Heart left ventricle (tissue), 16 donors: ENCODE measurements at places on chromosomes 3 and 15. TPM values are rescaled to one million over a fixed set of nuclear protein-coding genes. Genes with fewer than 3 reads are reported as not detected.

The DUOXA2 gene
- total RNA-seq: not detected

- DNase-seq: no peak
These were observed 51.3 kb downstream of the SMAD3 start for GRCh38 chr15:67116742-67117141.

The FBN1 gene
- 38.9 TPM for total RNA-seq

DNA sequence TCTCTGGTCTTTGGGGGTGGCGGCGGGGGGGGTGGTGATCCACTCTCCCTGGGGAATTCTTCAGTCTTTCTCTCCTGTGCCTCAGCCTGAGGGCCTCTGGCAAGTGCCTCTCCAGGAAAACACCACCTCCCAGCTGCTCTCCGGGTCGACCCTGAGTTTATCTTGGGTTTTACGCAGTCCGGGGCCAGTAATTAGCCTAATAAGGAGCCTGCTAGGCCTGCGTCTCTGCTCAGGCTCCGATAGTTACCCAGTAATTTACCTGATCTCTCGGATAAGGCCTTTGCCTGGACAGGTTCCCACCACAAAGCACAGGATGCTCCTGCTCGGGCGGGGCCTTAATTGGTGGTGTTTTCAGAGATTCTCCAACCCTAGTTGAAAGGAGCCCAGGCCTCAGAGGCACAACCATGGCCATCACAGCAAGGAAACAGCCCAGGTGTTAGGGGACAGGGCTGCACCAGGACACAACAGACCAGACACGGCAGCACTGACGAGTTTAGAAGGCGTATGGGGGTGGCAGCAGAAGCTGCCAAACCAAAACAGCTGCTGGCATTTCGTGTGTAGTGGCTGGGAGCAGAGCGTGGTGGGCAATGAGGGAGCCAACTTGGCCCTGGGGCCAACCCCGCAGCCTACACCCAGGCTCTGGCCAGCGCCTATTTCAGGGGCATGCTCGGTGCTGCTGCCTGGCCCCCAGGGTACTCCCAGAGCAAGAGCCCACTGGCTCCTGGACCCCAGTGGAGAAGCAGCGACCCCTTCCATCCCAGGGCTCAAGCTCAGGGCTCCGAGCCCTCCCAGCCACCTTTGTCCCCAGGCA is 71.4 kb downstream of the KLF13 start:
- DNase-seq: no peak

The GABRR3 gene
- not detected for total RNA-seq

DNA sequence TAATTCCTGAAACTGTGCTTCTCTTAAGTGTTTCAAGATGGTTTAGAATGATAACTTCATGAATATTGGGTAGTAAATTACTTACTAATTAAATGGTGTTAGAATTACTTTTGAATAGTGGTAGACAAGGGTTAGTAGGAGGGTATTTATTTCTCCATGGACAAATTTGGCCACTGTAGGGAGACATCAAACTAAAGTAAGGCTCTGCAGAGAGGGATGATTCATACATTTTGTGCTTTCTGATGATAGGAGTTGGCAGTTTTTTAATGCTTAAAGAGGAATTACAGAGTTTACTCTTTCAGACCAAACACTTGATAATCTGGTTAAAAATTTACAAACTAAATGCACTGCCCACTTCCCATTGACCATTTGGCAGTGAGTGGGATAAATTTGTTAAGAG is 127.6 kb downstream of the NAALADL2 start:
- no peak for DNase-seq

DNA sequence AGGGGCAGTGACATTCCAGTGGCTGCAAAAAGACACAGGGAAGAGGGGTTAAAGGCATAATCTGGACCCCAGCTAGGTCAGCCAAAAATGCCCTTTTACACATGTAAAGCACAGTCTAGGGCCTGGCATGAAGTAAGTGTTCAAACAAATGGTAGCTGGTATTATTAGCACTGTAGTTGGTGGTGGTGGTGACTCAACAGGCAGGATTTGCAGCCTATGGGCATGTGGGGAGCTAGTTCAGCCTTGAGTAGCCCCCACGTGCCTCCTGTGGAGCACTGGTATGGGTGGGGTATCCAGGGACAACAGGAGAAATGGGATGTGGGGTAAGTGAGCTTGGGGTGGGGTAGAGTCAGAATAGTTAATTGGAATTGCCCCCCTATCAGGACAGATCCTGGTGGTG is 27.6 kb downstream of the DNASE1L3 start:
- DNase-seq: no peak

The PIERCE2 gene
- 3.7 TPM for total RNA-seq

- DNase-seq: no peak
These were observed 27.9 kb upstream of the MUC20 start for GRCh38 chr3:195692781-195693427.

The SLC9C1 gene
- 0.48 TPM for total RNA-seq

GRCh38 chr3:126999383-126999782 is 16.5 kb downstream of the PLXNA1 start:
- DNase-seq: no peak

The MYZAP gene
- total RNA-seq: 945 TPM

The P3H2 gene
- total RNA-seq: 2.6 TPM

The TICRR gene
- 0.08 TPM for total RNA-seq

GRCh38 chr3:172056416-172056815 is 17.0 kb downstream of the FNDC3B start:
- DNase-seq: no peak

The EHHADH gene
- 26.0 TPM for total RNA-seq

DNA sequence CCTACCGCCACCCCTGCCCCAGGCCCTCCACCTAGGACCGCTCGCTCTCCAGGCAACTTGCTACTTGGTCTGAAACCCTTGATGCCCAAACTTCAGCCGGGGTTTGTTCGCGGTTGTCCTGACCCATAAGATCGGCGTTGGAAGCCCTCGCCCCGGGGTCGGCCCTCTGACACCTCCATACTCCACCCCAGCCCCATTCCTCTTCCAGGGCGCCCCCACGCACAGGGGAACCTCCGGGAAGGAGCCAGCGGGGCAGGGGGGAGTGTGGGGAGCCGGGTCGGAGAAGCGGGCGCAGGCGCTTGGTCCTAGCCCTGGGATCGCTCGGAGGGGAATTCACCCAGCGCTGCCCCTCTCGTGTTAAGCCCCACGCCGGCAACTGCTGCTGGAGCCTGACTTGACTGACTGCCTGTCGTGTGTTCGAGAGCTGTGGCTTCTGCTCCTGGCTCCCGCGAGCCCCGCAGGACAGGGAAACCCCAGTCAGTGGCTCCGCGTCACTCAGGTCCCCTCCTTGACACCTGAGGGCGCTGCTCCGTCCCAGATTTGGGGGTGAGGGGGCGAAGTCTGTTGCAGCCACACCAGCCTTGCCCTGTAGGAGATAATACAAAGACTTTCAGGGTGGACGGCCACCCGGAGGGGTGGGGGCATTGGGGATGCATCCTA is 675 bp downstream of the RYR3 start:
- no peak for DNase-seq

DNA sequence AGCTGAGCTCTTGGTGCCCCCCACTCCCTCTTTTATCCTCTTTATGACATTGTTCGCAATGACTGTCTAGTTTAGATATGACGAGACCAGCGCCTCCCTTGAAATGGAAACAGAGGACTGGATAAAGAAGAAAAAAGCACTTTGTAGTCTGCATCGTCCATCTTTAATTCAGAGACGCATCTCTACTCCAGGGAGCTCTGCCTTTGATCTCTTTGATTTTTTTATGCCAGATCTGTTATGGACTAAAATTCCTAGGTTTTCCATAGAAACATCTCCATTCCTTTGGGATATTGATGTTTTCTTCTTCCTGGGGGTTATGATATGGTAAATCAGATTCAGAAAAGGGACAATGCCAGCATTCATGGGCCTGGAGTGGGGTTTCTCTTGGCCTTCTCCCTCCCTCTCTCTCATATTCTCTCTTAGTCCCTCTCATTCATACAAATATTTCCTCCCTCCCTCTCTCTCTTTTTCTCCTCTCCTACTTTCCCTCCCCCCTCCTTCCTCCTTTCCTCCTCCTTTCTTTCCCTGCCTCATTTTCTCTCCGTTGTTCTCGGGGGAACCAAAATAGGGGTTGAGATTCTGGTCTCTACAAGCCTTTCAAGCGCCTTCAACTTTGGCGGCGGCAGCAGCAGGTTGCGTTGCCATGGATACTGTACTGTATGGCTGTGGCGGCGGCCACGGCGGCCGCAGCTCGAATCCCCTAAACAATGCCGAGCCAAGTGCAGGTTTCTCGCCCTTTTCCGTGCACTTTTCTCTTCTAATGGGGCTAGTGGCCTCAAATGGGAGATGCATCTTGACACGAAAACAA is 45.5 kb downstream of the ZIC4 start:
- no peak for DNase-seq

DNA sequence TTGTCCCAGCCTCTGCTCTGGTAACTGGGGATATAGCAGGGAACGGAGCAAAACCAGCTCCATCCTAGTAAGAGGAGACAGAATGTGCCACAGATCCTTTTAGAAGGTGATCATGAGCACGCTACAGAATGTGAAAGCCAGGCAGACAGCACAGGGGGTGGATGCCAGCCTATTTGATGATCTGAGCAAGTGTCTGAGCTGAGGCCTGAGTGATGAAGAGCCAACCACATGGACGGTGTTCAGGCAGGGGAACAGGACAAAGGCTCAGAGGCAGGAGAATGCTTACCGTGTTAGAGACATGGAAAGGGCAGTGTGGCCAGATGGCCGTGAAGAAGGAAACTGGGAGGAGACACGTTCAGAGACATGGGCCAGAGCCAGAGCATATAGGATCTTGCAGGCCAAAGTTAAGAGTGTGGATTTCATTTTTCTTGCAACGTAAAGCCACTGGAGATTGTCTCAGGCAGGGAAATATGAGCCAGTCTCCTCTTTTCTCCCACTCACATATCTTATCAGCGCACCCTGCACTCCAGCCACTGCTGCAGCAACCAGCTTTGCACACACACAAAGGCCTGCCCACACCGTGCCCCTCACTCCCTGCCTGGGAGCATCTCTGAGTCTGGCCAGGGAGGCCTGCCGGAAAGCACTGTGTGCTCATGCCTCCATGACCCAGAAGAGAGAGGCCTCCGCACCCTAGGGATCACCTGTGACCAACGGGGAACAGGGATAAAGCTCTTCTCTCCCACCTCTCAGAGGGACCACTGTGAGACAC is 20.1 kb downstream of the RAB43 start:
- DNase-seq: no peak

- DNase-seq: no peak
These were observed 2.7 kb upstream of the ANKRD63 start for GRCh38 chr15:40285554-40286011.

- no peak for DNase-seq
These were observed 16.0 kb upstream of the RBPMS2 start for GRCh38 chr15:64791401-64791800.

- DNase-seq: no peak
These were observed 151.6 kb downstream of the PGPEP1L start for GRCh38 chr15:98855815-98856531.

GRCh38 chr3:42194943-42195510 is 71.0 kb downstream of the CCK start:
- DNase-seq: no peak
